ENCODE measurements at places on chromosomes 3 and 15.

DNA sequence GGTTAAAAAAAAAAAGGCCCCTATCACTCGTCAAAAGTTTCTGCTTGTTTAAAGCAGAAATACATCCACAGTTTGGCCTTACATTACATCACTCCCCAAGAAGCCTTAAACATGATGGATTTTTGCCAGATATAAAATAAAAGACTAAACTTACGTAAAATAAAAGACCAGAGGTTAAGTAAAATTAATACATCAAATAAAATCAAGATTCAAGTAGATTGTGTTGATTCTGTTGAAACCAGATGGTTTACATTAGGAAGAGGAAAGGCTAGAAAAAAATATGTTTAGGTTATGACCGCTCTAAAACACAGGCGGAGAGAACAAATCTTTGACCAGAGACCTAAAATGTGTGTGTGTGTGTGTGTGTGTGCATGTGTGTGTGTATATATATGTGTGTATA, 104.1 kb downstream of the DUT start:
- DNase-seq: no peak

DNA sequence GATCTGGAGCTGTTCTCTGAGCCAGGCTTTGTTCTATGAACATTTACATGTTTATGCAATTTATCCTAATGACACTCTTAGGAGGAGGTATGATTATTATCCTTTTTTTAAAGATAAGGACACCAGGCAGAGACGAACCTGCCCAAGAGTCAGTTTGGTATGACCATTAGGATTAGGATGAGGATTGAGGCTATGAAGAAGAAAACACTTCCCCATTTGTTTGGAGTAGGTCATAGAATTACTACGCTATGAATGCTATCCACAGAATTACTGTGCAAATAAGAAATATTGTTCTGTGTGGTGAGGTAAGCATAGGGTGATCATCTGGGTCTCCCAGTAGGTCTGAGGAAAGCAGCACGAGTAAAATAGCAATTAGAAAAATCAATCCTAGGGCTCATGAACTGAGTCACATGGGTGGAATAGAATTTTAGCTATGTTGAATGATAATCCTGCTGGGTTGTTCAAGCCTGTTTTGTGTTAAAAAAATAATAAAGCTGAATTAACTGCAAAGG, 23.9 kb downstream of the EIF4E3 start:
- no peak for DNase-seq

- peak; percentile 74 for DNase-seq
These were observed 396.8 kb upstream of the AZI2 start for GRCh38 chr3:28745436-28745835.

- no peak for DNase-seq
These were observed 53.4 kb upstream of the CHD2 start for GRCh38 chr15:92846741-92847140.

GRCh38 chr3:16319307-16319706, 54.3 kb downstream of the OXNAD1 start:
- DNase-seq: no peak

GRCh38 chr3:14957153-14957552, 9.8 kb downstream of the NR2C2 start:
- no peak for DNase-seq

- no peak for DNase-seq
These were observed 18.4 kb upstream of the OPA1 start for GRCh38 chr3:193574488-193575070.

GRCh38 chr15:90625037-90625436, 92.1 kb upstream of the BLM start:
- no peak for DNase-seq

DNA sequence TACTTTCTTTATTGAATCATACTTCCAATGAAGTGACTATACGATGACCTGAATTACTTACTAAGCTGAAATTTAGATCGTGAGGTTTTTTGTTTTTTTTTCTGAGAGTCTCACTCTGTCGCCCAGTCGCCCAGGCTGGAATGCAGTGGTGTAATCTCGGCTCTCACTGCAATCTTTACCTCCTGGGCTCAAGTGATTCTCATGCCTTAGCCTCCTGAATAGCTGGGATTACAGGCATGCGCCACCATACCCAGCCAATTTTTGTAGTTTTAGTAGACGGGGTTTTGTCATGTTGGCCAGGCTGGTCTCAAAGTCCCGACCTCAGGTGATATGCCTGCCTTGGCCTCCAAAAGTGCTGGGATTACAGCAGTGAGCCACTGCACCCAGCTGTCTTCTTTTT, 28.7 kb downstream of the SPPL2A start:
- DNase-seq: no peak

- no peak for DNase-seq
These were observed 30.4 kb downstream of the SLC24A1 start for GRCh38 chr15:65651831-65652749.

DNA sequence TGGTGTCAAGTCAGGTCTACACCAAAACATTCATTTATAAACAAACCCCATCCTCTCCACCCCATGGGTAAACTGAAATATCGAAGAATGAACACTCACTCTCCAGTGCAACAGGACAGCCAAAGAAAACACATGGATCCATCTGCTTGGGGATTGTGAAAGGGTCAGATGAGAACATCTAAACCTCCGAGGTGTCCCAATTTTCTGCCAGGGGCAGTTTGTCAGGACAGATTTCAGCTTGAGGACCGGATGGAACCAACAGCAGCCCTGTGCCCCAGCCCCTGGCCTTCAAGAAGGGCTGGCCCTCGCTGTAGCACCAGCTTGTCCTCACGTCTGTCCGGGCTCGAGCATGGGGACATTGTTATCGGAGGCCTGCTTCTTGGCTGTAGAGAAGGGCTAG, 45.5 kb downstream of the PCSK6 start:
- no peak for DNase-seq

- DNase-seq: no peak
These were observed 85.6 kb downstream of the IGF2BP2 start for GRCh38 chr3:185739264-185739701.

DNA sequence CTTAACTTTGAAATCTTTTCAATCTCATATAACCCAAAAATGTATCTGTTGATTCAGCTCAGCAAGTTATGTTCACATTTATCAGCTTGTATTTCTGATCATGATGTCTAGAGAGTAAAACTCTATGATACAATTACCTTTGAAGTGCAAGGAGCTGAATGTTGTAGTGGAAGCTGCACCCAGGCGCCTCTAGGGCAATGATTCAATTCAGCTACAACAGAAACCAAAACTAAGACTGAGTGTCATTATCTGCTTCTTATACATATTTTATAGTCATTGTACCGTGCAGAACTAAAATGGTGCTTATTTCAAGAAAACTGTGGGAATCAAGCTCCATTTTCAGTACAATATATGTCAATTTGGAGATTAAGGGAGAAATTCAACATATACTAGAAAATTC, 1237.5 kb downstream of the ZPLD1 start:
- no peak for DNase-seq

- no peak for DNase-seq
These were observed 8.0 kb downstream of the LOXL1 start for GRCh38 chr15:73934281-73934680.

DNA sequence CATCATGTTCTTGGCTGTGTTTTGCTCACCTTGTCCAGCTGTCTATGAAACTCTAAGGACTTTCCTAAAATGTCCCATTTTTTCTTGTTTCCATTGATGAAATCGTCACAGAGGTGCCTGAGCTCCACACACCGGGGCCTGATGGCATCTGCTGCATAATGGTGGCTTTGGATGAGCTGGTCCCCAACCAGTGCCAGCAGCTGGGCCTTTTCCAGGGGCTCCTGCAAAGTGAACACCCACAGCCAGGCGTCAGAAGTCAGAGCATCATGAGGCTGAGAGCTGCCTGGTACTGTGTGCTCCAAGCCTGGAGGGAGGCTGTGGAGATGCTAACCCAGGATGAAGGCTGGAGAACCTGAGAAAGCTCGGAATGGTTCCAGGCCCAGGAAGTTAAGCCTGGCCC, 46.9 kb downstream of the B3GNT5 start:
- no peak for DNase-seq

GRCh38 chr15:62624547-62625378, 417.8 kb upstream of the TPM1 start:
- DNase-seq: no peak

DNA sequence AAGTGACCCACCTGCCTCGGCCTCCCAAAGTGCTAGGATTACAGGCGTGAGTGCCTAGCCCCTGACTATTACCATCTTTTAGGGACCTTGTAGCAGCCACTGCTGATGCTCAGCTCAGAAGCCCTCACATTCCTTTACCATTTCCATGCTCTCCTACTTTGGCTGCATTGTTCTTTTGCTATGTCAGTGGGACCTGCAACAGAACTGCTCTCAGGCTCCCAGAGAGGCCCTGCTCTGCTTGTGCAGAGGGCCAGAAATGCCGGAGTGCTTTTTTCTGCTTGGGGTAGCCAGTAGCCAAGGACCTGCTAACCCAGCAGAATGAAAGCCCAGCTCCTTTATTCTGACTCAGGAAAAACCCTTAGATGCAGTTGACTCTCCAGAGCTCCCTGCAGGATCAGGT, 18.3 kb upstream of the PROK2 start:
- no peak for DNase-seq

DNA sequence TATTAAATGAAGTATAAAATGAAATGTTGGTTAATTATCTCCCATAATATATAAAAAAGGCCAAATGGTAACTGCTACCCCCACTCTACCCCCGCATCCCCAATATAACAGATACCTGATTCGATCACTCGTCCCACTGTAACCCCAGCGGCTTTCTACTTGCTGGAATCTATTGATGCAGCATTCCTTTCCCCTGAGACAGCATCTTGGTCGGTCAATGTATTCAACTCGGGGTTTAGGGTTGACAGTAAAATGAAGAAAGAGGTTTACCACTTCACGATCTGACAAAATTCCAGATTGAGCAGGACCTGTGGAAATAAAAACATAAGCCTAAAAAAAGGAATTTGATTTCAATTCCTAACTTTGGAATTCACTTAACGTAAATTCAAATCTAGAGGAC, 18.6 kb upstream of the C15orf40 start:
- DNase-seq: peak; percentile 67

GRCh38 chr3:71319771-71320170, 263.8 kb downstream of the FOXP1 start:
- no peak for DNase-seq

- no peak for DNase-seq
These were observed 368.1 kb downstream of the ZPLD1 start for GRCh38 chr3:102802819-102803420.

GRCh38 chr3:177754508-177754921, 557.2 kb upstream of the TBL1XR1 start:
- no peak for DNase-seq

DNA sequence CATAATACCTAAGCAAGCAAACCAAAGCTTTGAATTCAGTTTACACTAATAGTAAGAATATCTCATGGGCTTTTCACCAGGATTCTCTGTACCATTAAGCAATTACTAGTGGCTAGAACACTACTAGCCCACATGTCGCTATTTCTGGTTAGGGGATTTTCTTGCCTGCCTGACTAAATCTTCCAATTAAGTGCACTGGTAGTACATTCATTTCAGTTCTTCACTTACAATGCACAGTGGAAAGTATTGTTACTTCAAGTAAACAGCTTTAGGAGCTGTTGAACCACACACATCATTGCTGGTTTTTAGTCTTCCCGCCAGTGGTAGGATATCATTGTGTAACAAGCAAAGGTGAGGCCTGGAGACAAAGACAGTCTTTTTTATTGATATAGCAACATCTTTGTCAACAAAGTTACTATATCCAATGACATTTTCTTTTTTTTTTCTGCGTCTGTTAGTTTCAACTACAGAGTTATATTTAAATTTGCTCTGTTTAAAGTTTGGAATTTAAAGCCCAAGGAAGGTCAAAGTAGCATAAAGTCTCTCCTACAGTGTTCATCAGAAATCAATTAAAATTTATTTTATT, 826.8 kb upstream of the NR2F2 start:
- no peak for DNase-seq

GRCh38 chr3:159586571-159587202, 401.9 kb upstream of the IL12A start:
- DNase-seq: peak; percentile 73

- DNase-seq: no peak
These were observed 214.2 kb downstream of the MEIS2 start for GRCh38 chr15:36886191-36886590.

GRCh38 chr3:154178172-154178571, 57.0 kb downstream of the ARHGEF26 start:
- no peak for DNase-seq

GRCh38 chr3:71305231-71306206, 278.0 kb downstream of the FOXP1 start:
- DNase-seq: no peak

DNA sequence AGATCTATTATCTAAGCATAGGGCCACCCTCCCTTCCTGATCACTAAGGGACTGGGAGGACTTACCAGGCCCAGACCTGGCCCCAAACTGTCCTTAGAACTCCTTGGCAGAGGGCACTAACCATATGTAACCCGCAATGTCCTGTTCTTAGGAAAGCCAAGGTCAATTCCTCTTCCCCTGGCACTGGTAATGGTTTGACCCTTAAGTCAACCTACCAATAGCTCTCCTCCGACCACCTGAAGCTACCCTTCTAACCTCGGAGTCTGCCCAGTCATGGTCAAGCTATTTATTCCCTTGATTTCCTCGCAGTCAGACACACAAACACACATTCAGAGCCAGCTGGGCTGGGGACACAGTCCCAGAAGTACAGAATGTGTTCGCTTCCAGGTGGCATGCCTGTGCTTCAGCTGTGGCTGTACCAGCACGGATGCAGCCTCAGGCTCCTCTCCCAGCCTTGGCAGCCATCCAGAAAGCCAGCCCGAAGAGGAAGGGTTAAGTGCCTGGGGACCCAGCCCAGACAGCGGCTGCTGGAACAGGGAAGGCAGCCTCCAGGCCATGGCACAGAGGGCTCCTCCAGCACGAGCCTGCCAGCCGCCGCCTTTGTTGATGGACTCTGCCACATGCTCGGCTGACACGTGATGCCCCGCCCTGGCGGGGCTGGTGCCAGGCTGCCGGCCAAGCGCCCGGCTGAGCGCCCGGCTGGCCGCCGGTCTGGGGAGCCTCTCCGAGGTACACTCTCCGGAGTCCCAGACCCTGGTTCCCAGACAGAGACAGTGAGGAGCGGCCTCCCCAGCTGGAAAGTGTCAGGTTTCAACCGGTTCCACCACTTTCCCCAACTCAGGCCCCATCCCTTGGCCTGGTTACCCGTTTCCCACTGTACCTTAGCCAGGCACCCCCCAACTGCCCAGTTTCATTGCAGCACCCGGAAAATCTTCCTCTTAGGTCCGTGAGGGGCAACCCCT, 5.5 kb downstream of the BMF start:
- DNase-seq: peak; percentile 55

- DNase-seq: no peak
These were observed 522 bp upstream of the NRROS start for GRCh38 chr3:196638861-196639482.

- DNase-seq: no peak
These were observed 8.4 kb downstream of the KBTBD8 start for GRCh38 chr3:67006460-67006859.

GRCh38 chr3:109275702-109276293, 40.5 kb downstream of the DPPA2 start:
- DNase-seq: peak; percentile 47

DNA sequence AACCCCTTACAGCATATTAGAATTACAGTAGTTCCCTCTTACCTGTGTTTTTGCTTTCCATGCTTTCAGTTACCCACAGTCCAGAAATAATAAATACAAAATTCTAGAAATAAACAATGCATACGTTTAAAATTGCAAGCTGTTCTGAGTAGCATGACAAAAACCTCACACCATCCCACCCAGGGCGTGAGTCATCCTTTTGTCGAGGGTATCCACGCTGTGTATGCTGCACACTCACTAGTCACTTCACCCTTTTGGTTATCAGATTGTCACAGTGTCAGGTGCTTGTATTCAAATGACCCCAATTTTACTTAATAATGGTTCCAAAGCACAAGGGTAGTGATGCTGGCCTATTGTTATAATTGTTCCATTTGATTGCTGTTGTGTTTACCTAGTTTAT, 72.5 kb upstream of the P3H2 start:
- DNase-seq: no peak

- DNase-seq: no peak
These were observed 18.3 kb upstream of the MED12L start for GRCh38 chr3:151067158-151067557.
